ENCODE measurements at places on chromosomes 2 and 18. TPM values are rescaled to one million over a fixed set of nuclear protein-coding genes. Genes with fewer than 3 reads are reported as not detected.

- H3K27ac ChIP-seq: peak overlapping the region; percentile 25
- H3K4me3 ChIP-seq: no peak overlapping the region
- H3K36me3 ChIP-seq: no peaks in the 10 kb centered on the region
Measured at GRCh38 chr2:233414777-233415570, 60.7 kb downstream of the DGKD start.

- H3K36me3 ChIP-seq: no peaks in the 10 kb centered on the region
- H3K27me3 ChIP-seq: no peaks in the 10 kb centered on the region
- H3K27ac ChIP-seq: no peak overlapping the region
- no peak overlapping the region for H3K4me3 ChIP-seq
Measured at GRCh38 chr2:44579837-44580230, 218.1 kb downstream of the CAMKMT start.

- H3K4me3 ChIP-seq: no peak overlapping the region
- DNase-seq: no peak
- H3K27ac ChIP-seq: no peak overlapping the region
- no peaks in the 10 kb centered on the region for H3K36me3 ChIP-seq
- H3K4me1 ChIP-seq: peaks cover 8% of the 10 kb centered on the region
Measured at GRCh38 chr2:27921880-27922547, 31.5 kb downstream of the BABAM2 start.

- no peak overlapping the region for H3K27ac ChIP-seq
- no peak overlapping the region for H3K4me3 ChIP-seq
- no peaks in the 10 kb centered on the region for H3K36me3 ChIP-seq
- H3K27me3 ChIP-seq: no peaks in the 10 kb centered on the region
- no peak for DNase-seq
Measured at GRCh38 chr18:8828798-8829197, 123.4 kb downstream of the MTCL1 start.

CELF4 gene
- total RNA-seq: not detected
